ENCODE measurements at places on chromosomes 7 and 10.
A peak's percentile ranks its signal among the peaks of the same experiment; 100 is the strongest.

- peak; percentile 78 for DNase-seq
These were observed 32.7 kb upstream of the NPVF start for GRCh38 chr7:25260862-25261494.

GRCh38 chr7:128902761-128903585, 7.5 kb downstream of the KCP start:
- DNase-seq, result no peak

DNA sequence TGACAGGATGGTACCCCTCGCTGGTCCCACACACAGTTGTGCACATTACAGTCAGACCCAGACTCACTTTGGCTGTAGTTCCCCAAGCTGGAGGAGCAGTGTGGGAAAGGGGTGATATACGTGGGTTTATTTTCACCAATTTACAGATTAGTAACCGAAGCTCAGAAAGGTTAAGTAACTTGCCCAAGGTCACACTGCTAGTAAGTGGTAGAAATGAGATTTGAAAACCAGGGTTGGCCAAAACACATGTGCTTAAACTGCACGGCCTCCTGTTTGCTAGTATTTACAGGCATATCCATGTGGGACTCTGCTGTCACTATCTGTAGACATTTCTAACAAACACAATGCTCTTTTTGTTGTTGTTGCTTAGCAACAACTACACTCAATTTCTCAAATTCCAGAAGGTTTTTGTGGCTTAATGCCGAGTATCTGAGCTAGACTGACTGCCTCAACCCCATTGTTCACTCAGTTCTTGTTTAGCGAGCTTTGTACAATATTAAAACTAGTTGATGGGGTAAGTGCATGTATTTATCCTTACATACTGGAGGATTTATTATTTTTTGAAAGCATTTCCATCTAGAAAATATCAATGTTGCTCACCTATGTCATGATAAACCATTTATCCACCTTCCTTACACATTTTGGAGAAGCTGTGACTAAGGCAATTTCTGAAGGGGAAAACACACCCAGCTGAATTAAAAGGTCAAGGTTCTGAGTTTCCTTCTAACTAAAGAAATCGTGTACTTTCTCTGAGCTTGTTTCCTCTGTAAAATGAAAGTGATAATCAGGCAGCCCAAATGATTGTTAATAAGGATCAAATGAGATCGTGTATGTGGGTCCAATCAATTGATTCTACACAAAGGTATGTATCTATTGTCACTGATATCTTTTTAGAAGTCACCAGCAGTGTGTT, 5.3 kb upstream of the TMEM139 start:
- DNase-seq, result no peak

- no peak for DNase-seq
These were observed 263.0 kb downstream of the PHF14 start for GRCh38 chr7:11236680-11237079.

- no peak for DNase-seq
These were observed 13.7 kb downstream of the MAT1A start for GRCh38 chr10:80275756-80276155.

All from common myeloid progenitor, CD34-positive (primary cell).